ENCODE measurements at places on chromosomes 12 and 14.

GRCh38 chr14:23449314-23449713 lies 13.9 kb upstream of the MYH7 start:
- no peak overlapping the region for H3K4me3 ChIP-seq
- peaks cover 3% of the 10 kb centered on the region for H3K27me3 ChIP-seq
- no peaks in the 10 kb centered on the region for H3K36me3 ChIP-seq
- H3K27ac ChIP-seq: no peak overlapping the region
- no peaks in the 10 kb centered on the region for H3K4me1 ChIP-seq

GRCh38 chr14:89418976-89419375 lies 1.9 kb upstream of the FOXN3 start:
- H3K27me3 ChIP-seq: no peaks in the 10 kb centered on the region
- no peaks in the 10 kb centered on the region for H3K36me3 ChIP-seq
- peak overlapping the region; percentile 91 for H3K27ac ChIP-seq
- peak; percentile 49 for DNase-seq
- H3K4me1 ChIP-seq: peaks cover 28% of the 10 kb centered on the region

GRCh38 chr12:113720629-113721028 lies 245.5 kb downstream of the RBM19 start:
- H3K36me3 ChIP-seq: no peaks in the 10 kb centered on the region
- H3K27ac ChIP-seq: no peak overlapping the region
- no peaks in the 10 kb centered on the region for H3K4me1 ChIP-seq
- DNase-seq: no peak
- H3K4me3 ChIP-seq: no peak overlapping the region

DNA sequence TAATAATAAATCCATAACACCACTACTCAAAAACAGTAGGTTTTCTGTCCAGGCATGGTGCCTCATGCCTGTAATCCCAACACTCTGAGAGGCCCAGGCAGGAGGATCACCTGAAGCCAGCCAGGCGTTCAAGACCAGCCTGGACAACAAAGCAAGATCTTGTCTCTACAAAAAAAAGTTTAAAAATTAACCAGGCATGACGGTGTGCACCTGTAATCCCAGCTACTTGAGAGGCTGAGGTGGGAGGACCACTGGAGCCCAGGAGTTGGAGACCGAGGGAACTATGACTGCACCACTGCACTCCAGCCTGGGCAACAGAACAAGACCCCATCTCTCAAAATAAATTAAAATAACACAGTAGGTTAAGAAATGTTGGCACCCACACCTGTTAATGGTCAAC lies 44.5 kb upstream of the AP4S1 start:
- no peaks in the 10 kb centered on the region for H3K27me3 ChIP-seq
- no peak for DNase-seq
- no peaks in the 10 kb centered on the region for H3K4me1 ChIP-seq
- no peak overlapping the region for H3K27ac ChIP-seq
- H3K4me3 ChIP-seq: no peak overlapping the region
- no peaks in the 10 kb centered on the region for H3K36me3 ChIP-seq

DNA sequence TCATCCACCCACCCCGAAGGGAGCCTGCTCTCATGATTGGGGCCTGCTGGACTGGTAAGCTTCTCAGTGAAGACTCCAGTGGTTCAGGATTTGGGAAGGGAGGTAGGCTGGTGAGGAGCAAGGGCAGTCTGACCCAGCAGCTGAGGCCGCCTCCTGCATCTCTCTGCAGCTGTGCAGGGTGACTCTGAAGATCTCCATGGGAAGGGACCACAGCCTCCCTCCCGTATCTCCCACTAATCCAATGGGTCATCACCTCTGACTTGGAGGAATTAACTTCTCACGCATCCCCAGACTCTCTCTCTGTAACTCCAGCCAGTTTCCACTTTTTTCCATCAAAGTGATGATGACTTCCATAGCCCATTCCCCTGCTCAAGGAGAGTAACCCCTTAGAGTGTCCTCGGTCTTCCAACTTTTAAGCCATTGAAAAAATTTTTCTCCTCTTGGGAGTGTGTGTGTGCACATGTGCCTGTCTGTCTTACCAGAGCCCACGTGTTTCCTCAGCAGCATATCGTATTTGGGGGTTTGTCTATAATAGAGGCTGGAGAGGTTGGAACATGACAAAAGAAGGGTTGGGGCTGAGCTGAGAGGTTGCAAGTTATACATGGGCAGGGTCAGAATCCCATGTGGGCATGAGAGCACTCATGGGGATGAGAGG lies 11.3 kb downstream of the CLSTN3 start:
- H3K4me3 ChIP-seq: no peak overlapping the region
- H3K27ac ChIP-seq: no peak overlapping the region
- no peaks in the 10 kb centered on the region for H3K4me1 ChIP-seq
- H3K36me3 ChIP-seq: no peaks in the 10 kb centered on the region

- H3K4me1 ChIP-seq: no peaks in the 10 kb centered on the region
- H3K4me3 ChIP-seq: no peak overlapping the region
- no peaks in the 10 kb centered on the region for H3K36me3 ChIP-seq
Measured at GRCh38 chr12:116265351-116266147, 11.9 kb downstream of the MED13L start.

DNA sequence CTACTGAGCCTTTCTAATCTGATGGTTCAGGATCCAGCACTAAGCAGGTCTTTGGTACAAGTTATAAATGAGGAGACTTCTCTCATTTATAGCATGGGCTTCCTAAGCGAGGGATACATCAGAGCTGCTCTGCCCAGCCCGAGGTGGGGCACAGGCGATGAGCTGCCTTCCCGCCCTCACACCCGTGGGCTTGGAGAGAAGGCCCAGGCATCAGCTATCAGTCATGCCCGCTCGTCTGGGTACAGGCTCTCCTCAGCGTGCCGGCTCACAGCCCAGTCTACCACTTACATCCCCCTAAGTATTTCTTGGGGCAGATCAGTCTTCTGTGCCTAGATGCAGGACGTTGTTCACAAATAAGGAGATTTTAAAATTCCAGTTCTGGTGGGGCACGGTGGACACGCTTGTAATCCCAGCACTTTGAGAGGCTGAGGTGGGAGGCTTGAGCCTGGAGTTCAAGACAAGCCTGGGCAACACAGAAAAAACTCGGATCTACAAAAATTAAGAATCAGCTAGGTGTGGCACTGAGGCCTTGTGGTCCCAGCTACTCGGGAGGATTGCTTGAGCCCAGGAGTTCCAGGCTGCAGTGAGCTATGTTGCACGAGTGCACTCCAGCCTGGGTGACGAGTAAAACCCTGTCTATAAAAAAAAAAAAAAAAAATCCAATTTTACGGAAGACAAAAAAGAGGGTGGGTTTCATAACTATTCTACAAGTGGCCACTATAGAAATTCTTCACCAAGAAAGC lies 57.0 kb downstream of the CCDC88C start:
- H3K27me3 ChIP-seq: no peaks in the 10 kb centered on the region
- DNase-seq: no peak
- H3K4me1 ChIP-seq: no peaks in the 10 kb centered on the region
- H3K36me3 ChIP-seq: no peaks in the 10 kb centered on the region
- no peak overlapping the region for H3K4me3 ChIP-seq

DNA sequence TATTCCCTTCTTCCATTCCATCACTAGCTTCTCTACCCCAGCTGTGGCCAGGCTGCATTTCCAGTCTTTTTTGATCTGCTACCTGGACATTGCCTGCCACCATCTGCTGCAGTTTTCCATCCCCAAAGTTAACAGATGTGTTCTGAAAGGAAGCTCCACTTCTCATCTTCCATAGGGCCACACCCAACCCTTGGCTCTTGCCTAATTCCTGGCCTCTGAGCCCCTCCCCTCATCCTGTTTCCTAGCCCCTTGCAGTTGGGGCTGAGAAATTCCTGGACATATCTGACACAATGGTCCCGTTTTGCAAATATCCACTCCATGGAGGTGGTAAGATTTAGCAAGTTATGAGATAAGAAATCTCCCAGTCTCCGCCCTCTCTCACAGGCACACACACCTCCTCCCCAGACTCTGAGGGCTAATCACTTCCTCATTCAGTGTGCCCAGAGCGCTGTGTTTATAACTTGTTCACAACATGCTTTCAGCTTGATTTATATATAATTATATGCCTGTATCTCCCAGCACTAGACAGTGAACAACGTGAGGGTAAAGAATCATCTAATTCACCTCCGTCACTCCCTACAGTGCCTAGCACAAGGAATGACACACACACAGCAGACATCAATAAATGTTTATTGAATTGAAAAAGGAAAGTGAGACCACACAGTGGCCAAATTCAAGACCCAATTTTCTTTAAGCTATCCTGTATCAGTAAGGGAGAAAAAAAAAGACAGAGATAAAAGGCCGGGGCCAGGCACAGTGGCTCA lies 13.4 kb downstream of the SMUG1 start:
- H3K4me1 ChIP-seq: peaks cover 14% of the 10 kb centered on the region
- peaks cover 8% of the 10 kb centered on the region for H3K27me3 ChIP-seq
- H3K27ac ChIP-seq: no peak overlapping the region

All from sigmoid colon (tissue), 7 donors.